ENCODE measurements at places on chromosomes 4 and X.

GRCh38 chr4:153061971-153062370 lies 125.8 kb downstream of the FHDC1 start:
- DNase-seq, result no peak

GRCh38 chr4:165814256-165815020 lies 58.6 kb upstream of the TLL1 start:
- DNase-seq, result no peak

DNA sequence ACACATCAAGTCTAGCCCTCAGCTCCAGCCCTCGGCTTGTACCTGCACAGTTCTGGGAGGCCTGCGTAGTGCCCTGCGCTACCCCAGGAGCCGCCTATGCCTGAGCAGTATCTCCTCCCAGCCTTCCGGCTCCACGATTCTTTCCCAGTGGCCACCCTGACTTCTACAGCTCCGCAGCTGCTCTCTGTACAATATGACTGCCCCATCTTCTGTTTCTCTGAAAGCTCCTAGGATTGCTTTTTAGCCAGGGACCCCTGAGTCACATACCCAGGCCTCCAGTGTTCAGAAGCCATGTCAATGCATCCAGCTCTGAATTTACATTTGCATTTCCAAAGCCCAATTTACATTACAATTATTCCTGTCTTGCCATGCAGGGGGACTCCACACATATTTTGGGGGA lies 135.5 kb downstream of the PJA1 start:
- DNase-seq, result no peak

GRCh38 chrX:153868576-153869472 lies 17.1 kb downstream of the L1CAM start:
- DNase-seq, result no peak

DNA sequence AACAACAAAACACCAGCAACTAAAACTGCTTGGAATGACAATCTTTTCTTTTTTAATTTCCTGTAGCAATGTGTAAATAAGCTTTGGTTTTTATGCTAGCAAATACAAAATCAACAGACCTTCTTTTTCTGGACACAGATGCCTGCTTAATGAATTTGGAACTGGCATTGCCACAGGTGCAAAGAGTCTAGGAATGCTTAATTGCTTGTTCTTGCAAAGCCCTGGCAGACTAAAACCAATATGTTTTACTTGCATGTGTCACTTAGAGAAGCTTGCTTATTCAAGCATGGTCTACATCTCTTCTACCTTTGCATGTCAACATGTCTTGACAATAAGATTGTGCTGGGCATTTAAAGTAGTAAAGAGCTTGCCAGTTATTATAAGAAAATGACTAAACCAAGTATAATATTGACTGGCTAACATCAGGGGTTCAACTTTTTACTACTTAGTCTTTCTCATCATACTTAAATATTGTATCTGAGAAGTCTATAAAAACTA lies 656.7 kb upstream of the NDST4 start:
- DNase-seq, result no peak

DNA sequence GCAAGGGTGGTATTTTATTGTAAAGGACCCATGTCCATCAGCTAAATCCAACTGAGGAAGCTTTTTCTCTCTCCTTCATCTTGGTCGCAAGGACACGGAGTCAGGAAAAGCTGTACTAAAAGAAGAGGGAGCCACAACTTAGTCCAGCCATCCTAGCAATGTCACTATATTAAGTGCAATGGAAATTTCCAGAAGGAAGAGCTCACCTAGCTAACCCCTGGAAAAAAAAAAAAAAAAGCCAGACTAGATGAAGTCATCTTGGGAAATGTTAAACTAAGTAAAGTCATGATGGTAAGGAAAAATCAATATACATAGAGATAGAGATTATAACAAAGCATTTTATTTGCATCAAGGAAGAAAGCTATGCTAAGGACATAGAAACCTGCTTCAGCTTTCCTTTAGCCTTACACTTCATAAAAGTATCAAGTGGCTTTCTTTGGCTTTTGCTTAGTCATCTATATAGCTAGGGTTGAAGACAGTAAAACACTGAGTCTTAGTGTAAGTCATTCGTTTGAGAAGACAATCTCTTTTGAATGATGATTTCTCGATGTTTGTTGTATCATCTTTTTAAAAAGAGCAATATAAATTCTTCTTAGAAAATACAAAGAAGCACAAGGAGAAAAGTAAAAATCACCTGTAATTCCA lies 18.6 kb upstream of the CA5B start:
- DNase-seq, result no peak

GRCh38 chrX:48475296-48475695 lies 703 bp upstream of the FTSJ1 start:
- no peak for DNase-seq

DNA sequence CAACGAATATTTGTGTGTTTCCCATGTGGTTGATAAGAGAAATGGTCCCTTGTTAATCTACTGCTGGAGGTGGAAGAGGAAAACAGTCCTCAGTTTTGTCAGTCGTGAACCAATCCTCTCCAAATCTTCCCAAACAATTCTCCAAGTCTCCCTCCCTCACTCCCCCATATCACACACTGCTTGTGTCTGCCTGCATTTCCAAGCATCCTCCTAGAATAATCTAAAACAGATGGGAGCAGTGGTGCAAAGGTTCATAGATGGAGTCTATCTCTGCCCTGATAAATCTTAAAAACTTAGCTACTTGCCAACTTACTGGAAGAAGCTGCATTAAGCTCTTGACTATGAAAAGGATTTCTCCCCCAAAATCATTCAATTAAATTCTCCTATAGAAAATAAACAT lies 43.7 kb upstream of the SH3KBP1 start:
- DNase-seq, result no peak

DNA sequence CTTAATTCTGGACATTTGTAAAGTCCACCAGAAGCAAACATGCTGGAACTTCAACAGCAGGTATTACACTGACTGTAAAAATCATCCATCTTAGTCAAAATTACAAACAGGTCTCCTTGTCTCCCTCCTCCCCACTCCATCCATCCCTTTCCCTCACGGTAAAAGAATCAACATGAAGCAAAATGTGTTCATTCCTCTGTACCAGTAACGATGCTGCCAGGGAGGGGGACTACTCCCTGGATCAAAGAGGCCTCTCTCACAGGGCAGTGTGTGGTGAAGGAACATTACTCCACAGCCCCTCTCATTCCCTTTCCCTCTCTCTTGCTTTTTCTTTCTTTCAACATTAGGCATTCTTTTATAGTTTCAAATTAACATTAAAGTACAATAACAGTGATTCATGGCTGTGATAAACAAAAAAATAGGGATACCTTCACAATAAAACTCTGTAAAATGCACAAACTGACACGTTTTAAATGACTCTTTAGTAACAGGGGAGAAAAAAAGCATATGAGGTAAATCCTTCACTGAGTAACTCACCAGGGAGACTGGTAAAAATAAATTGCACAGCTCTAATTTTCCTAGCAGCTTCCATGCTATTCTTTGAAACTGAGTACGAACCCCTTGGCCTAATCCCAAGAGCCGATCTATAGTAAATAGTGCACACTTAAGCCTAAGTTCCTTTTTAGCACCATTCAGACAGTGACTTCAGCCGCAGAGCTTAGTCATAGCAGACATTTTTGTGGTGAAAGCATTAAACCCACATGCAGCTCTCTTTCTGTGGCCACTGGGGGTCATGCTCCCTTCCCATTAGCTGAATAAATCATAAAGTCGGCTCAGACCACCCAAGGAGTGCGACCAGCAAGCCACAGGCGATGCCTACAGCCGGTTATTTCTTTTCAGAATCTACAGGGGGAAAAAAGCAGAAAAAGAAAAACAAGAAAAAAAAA lies 215.6 kb upstream of the GYPA start:
- no peak for DNase-seq

GRCh38 chr4:140251571-140251970 lies 97.6 kb upstream of the MAML3 start:
- no peak for DNase-seq

DNA sequence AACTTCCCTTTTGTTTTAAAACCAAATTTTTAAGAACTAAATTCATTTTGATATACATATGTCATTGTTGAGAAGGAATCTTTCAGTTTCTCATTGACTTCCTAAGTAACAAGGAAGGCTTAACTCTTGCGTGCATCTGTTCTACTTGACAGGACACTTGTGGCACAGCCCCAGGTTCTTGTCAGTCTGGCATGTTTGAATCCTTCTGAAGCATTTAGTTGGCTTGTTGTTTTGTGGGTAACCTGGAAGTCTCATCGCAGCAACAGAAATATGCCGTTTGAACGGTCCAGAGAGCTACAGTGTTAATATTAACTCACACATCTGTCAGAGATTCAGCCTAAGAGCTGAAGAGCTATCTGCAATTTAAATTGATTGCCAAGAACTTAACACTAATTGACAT lies 76.0 kb downstream of the GLRA3 start:
- DNase-seq, result no peak

DNA sequence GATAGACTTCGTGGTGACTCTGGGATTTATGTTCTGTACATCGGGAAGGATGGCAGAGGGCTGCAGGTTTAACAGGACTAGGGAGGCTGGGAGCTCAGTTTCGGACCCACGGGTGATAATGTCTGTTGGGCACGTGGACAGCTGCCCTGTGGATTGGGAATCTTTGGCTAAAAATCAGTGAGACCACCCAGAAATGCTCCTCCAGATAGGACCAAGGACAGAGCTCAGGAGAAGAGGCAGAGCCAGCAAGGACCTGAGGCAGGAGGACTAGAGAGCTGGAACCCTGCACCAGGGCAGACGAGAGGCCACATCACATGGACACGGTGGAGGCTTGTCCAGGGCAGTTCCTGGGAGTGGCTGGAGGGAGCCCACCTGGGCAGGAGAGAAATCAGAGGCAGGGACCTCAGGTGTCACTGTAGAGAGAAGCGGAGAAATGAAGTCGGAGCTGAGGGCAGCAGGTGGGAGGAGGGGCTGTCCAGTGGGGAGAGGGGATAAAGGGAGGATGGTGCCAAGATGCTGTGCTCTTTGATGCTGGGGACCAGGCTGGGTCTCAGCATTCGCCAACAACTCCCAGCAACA lies 79.2 kb downstream of the CPZ start:
- no peak for DNase-seq

DNA sequence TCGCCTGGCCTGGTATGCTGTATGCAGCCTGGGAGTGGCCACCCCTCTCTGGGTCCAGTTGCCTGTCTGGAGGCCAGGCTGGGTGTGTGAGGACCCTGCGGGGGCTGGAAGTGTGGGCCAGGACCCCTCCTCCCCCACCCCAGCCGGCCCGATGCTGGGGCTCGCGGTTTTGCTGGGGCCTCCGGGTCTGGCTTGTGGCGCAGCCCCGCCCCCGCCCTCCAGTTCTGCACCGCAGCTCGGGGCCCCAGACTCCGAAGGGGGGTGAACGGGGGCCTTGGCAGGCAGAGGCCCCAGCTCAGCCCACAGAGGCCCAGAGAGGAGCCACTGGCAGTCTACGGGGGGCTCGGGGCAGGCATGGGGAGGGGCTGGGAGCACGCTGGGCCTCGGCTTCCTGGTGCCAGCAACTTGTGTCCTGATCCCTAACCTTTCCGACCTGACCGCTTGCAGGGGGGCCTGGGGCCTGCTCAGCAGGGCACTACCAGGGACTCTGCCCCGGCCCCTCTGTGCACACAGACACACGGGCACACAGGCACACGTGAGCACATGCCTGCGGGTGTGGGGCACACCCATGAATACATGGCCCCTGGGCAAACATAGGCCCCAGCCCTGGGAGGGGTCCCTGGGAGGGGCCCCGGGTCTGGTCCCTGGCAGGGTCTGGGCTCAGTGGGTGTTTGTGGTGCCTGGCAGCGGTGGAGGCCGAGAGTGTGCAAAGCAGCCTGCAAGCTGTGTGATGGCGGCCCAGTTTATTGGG lies 21.4 kb upstream of the FGFR3 start:
- no peak for DNase-seq

DNA sequence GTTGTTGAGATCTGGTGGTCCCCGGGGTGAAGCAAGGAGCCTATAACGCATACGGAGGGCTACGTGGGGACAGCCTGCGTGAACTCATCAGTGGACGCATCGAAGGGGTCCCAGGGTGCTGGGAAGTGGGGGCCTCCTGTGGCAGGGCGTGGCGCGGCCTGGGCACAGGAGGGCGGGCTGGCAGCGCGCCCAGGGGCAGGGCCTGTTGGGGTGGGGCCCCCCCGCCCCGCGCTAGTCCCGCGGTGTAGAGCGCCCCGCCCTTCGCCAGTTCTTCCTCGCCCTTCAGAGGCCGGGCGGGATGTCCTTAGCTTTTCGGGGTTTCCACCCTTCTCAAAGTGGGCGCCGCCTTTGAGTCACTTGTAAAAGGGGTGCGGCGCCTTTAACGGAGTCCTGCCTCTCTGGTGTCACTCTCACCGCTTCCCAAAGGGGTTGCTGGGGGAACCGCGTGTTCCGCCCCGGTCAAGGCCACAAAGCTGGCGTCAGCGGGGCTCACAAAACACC lies 632 bp downstream of the PLP2 start:
- DNase-seq, result peak; percentile 37

DNA sequence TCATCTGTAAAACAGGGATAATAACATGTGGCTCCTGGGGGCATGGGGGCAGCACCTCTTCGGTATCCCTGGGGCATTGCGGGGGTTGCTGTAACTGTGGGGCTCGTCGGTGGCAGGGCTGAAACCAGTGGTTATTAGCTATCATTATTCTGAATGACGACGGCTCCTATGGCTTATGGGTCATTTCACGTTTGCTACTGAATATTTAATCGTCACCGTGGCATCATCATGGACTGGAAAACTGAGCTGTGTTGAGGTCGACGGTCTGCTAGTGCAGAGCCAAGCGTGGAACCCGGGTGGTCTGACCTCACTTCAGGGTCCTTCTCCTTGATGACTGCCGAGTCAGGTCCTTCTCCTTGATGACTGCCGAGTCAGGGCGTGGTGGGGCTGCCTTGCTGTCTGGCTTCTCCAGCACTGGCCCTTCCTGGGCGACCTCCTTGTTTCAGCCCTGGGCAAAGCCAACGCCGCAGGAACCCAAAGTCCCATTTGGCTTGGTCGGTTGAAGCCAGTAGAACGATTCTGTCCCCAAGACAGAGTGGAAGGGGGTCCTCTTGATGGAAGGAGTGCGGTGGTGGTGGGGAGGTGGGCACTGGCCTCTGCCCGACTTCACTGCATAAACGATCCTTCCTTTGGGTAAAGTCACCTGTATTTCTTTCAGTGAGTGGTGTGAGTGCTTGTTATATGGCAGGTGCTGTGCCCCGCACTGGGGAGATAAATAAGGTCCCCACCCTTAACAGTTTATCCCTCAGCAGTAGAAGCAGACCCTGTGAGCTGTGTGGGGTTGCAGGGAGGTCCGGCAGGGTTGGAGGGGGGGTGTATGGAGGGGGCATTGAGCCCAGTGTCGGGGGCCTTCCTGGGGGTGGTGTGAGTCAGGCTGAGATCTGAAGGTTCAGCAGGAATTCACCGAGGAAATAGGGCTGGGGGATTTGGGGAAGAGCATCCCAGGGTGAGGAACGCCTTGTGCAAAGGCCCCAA lies 40.8 kb downstream of the PSAPL1 start:
- no peak for DNase-seq

DNA sequence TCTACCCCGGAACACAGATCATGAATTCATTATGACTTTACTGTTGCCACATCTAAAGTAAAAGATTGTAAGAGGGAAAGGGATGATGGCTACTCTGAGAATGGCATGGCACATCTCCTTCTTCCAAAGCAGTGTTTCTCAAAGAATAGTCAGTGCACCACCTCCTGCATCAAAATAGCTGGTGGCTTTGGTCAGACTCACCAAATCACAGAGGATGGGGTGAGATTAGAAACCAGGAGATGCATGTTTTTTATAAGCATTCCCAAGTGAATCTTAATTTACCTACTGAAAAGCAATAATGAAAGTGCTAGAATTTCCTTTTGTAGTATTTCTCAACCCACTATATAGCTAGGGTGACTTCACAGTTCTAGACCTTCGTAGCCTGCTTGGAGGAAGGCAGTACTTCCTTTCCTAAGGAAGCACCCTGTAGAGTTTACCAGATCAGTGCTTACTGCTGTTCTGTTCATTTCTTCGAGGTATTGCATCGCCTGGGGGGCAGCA lies 340.8 kb upstream of the KLF3 start:
- DNase-seq, result no peak
